Activated naive CD8-positive, alpha-beta T cell treated with anti-CD3 and anti-CD28 coated beads, Interleukin-2, amount 10 ng/mL, durations not matched to agents 7 days and 5 days (primary cell): ENCODE measurements at places on chromosomes 4 and X. TPM values are rescaled to one million over a fixed set of nuclear protein-coding genes. Genes with fewer than 3 reads are reported as not detected.

- no peak for DNase-seq
Observed at GRCh38 chr4:110613745-110614144, 9.1 kb downstream of the PITX2 start.

DNA sequence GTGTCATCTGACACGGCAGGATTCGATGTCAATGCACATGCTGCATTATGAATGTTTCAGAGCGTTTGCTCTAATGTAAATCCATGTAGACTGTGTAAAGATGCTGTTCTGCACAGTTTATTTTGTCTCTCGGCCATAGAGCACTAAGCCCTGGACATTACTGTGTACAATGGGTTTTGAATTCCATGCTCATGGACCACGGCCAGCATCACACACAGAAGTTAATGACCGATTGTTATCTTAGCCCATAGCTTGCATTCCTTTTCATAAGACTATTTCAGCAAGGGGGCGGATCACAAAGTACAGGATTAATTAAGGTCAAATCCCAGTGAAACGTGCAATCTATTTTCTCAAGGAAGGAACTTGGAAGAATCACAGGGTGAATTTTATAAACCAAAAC, 286.1 kb upstream of the TENM3 start:
- DNase-seq, result no peak

DNA sequence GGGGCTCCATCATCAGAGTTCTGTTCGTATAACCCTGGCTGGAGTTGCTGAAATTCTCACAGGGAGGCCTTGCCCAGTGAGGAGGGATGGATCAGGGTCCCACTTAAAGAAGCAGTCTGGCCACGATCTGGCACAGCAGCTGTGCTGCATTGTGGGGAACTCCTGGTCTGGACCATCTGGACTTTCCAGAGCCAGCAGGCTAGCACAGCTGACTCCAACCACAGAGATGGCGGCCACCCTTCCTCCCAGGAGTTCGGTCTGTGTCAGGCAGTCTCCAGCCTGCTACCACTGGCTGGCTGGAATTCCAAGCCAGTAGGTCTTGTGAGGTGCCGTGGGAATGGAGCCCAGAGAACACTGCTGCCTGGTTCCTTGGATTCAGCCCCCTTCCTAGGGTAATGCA, 62.0 kb downstream of the SLAIN2 start:
- DNase-seq, result no peak

GRCh38 chr4:174318829-174319764, 35.4 kb downstream of the CEP44 start:
- no peak for DNase-seq

GRCh38 chr4:44342800-44343199, 105.8 kb downstream of the KCTD8 start:
- no peak for DNase-seq

DNA sequence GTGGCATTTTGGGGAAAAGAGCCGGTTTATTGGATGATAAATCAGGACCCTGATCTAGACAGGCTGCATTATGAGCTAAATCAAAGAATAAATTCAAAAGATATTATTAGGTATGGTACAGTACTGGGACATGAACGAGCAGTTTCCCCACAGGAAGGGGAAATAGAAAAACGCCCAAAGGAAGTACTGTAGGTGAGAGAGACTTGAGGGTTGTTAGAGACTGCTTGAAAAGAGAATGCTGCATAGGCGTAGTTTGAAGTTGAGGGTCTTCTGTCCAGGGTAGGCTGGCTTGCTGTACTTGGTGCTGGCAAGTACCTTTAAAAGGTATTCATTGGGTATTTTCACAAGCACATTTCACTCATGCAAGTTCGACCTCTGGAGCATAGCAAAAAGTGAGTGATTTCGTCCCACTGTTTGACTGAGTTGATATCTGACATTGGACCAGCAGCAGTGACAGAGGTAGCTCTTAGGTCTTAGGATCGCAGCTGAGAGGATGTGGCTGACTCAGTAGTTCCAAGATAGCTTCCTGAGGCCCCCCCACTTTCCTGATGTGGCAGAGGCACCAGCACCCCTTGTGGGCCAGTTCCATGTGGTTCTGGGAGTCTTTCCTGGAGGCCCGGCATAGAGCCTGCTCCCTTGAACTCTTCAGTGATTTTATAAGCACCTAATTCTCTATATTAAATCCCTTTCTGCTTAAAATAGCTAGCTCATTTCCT, 64.3 kb downstream of the TMEM131L start:
- no peak for DNase-seq

DNA sequence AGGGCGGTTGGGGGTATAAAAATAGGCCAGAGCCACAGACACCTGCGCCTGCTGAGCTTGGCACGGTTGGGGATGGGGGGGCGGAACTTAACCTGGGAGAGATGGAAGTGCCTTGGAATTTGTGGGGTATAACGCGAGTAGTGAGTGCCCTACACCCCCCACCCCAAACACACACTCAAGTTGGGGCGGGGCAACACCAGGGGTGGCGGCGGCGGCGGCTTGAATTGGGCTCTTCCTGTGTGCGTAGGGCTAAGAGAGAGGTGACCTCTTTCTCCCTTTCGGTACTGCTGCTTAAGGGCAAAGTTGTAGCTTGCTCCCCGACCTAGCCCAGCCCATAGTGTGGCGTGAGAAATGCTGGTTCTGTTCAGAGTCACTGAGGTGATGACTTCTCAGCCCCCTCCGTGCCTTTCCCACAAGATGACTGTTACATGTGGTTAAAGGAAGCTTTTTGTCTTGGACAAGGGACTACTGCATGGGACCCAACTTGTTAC, 839 bp downstream of the STK26 start:
- DNase-seq, result peak; percentile 59

GRCh38 chr4:24589448-24589847, 5.1 kb upstream of the DHX15 start:
- no peak for DNase-seq

- no peak for DNase-seq
Observed at GRCh38 chr4:1939664-1940509, 68.7 kb downstream of the NSD2 start.

GRCh38 chr4:105145156-105145902, 1.3 kb upstream of the TET2 start:
- DNase-seq, result no peak

GRCh38 chr4:47222276-47222675, 190.9 kb downstream of the GABRB1 start:
- no peak for DNase-seq

DNA sequence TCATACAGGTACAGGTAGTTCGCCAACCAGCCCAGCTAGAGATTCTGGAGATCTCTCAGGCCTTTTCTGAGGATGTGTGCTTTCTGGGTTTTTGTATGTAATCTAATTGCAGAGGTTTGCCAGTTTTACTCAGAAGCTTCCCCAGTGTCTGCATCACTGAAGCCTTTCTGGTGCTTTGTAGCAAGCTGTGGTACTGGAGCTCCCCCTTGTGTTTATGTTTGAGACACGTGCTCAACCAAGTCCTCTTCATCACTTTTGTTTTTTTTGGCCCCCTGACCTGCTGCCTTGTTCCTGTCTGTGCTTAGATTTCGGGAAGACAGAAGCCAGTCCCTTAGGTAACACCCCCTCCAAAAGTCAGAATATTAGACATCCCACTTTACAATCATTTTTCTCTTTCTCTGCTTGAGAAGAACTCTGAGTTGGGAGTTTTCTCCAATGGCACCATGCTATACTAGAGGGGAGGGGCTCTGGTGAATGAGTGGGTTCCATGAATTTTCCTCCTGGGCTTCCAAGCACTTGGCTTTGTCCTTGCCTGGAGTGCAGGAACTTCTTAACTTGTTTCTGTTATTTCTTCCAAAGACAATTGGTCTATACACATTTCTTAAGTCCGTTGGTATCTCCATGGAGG, 128.4 kb upstream of the TBC1D9 start:
- no peak for DNase-seq

- DNase-seq, result no peak
Observed at GRCh38 chrX:72128881-72129280, 2.8 kb downstream of the RTL5 start.

DNA sequence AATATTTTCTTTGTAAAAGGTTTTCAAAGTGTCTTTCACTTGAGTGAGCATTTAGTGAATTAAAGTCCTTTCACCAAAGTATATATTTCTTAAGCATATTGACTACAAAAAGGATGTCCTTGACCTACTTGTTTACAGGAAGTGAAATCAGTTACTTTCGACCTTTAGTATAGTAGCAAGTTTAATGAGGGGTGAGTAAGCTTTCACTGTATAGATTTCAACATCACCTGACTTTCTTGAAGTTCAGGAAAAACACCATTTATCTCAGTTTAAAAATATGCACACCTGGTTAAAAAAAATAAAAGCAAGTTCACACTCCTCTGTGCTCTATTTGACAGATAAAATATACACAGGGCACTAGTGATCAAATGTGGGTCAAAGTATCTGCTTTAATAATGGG, 88.1 kb downstream of the CCSER1 start:
- DNase-seq, result no peak

GRCh38 chr4:165326831-165327210, 648 bp upstream of the MSMO1 start:
- no peak for DNase-seq

DNA sequence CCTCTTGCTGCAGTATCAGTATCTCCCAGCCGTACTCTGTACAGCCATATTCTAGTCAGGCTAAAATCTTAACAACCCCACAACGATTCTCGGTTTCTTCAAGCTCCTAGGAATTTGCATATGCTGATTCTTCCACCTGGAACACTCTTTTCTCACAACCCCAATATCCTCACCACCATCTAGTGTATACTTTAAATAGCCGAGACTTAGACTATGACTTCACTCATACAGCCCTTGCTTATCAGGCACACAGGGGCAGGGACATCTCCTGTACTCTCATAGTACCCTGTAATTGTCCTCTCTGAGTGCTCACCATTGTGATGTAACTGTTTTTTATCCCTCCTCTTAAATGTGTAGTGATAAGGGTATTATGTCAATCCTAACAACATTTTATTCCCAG, 2126.4 kb upstream of the TENM3 start:
- DNase-seq, result no peak

DNA sequence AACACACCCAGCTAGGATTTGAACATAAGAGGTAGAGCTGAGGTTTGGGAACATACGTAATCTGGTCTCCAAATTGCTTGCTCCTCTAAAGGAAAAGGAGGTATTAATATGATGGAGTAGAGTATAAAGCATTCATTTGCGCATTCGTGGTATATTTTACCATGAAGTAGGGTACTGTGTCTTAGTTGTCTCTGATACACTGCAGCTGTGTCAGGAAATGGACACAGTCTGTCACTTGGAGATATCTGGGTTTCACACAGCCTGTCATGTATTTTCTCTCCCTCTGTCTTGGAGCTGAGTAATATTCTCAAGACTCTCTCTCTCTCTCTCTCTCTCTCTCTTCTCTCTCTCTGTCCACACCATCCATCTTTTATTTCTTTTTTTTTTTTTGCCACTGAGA, 274.8 kb upstream of the UGT8 start:
- DNase-seq, result no peak

DNA sequence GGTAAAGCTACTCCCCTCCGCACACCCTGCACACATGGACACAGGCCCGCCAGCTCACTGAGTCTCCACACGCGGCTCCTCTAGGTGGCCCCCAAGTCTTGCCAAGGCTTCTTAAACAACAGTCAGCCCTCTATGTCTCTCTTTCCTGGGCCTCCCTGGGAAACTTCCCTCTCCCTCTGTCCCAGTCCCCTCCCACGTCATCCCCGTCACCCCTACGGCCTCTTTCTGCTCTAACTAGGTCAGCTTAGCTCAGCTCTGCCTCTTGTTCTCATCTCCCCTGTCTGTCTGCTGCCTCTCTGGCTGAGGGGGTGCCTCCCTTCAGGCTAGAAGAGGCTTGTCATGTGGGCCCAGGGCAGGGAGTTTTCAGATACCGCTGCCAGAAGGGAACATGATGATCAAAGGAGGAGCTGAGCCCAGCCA, 38.8 kb downstream of the SEPTIN6 start:
- no peak for DNase-seq

DNA sequence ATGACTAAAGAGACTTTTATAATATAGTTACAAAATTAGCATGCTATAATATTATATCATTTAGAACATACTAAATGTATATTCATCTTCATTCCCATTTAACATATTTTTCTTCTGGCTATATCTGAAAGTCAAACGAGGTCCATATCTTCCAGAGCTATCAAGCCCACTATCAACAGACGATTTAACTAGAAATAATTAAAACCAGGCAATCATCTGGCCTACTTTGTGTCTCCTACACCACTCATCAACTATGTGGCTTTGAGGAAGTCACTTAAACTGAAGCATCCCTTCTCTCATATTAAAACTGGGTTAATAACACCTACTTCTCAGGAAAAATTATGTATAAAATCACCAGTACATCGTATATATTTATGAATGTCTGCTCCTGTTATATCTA, 1330.5 kb upstream of the PABPC4L start:
- DNase-seq, result no peak

- no peak for DNase-seq
Observed at GRCh38 chrX:18789916-18790315, 82.5 kb downstream of the PPEF1 start.

DNA sequence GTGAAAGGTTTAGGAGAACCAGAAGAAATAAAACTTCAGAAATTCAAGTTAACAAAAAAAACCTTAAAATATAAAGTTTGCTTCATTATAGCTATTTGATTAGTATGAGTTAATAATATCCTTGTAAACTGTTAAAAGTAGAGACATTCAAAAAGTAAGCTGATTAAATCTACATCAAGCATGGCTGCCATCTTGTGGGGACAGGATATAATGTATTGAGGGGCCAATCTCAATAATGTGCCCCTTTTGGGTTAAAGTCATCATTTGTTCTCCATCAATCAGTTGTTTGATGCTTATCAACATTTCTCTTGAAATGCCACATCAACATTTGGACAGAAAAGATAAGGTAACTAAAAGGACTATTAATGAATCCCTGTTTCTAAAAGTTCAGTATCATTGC, 4.6 kb upstream of the GRID2 start:
- no peak for DNase-seq

- no peak for DNase-seq
Observed at GRCh38 chrX:124910611-124911010, 409.1 kb upstream of the TEX13C start.

DNA sequence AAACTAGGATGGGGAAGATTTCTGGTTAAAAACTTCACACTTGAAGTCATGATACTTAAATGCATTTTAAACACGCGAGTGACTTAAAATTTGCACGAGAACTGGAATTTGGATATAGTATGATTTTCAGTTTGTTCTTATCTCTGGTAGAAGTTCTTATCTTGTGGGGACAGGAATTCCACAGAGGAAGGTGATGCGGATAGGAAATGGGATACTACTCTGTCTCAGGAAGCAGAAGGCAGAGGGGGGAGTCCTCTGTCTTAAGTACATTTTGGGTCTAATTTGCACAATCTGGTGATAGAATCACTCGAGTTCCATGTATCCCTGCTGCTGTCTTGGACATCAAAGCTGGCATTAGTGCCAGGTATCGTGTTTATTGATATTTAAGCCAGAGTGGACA, 53.3 kb downstream of the TLL1 start:
- DNase-seq, result no peak

FAM47A gene
- total RNA-seq, result not detected

WNK3 gene
- 0.33 TPM for total RNA-seq

VGLL1 gene
- total RNA-seq, result 0.77 TPM

P2RY4 gene
- total RNA-seq, result 0.19 TPM

PRR32 gene
- not detected for total RNA-seq

RPA4 gene
- 0.94 TPM for total RNA-seq

CNGA1 gene
- not detected for total RNA-seq

ADH1A gene
- not detected for total RNA-seq
